GM03348 (cell line): ENCODE measurements at places on chromosomes 7 and 10.

DNA sequence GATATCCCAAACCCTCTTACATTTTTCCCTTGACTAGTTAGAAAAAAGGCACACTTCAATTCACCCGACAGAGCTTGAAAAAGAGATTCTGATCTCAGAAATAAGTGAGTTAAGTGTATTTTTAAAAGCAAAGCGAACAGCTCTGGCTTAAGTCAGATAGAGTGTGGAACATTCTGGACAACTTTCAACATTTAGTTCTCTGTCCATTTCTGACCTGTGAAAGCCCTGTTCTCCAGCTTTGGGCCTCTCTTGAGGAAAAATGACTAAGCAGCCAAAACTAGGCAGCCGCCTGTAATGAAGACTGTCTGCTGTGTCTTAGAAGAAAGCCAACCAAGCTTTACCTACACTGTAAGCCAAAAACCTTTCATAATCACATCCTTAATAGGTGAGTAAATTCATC lies 50.5 kb downstream of the CDK6 start:
- peak; percentile 51 for DNase-seq

GRCh38 chr7:133562621-133563020 lies 309.7 kb downstream of the EXOC4 start:
- DNase-seq: peak; percentile 53

GRCh38 chr7:1513657-1514095 lies 9.5 kb upstream of the INTS1 start:
- DNase-seq: no peak

DNA sequence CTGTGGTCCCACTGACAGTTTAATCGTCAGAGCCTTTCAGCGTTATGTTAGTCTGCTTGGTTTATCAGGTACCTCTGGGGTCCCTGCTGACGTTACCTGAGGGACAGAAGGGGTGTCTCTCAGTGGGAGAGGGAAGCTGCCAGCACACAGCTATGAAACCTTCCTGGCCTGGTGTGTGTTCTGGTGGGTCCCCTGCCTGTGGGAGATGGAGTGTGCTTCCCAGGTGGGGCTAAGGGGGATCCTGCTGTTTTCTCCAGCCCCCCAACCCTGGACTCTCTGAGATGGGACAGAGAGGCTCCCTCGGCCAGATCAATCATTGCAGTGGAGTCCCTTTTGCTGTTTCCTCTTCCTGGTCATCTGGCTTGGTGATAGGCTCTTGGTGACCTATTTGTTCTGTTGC lies 308.8 kb downstream of the TNS3 start:
- no peak for DNase-seq

- DNase-seq: no peak
Measured at GRCh38 chr7:65250216-65250615, 123.4 kb upstream of the ZNF92 start.

DNA sequence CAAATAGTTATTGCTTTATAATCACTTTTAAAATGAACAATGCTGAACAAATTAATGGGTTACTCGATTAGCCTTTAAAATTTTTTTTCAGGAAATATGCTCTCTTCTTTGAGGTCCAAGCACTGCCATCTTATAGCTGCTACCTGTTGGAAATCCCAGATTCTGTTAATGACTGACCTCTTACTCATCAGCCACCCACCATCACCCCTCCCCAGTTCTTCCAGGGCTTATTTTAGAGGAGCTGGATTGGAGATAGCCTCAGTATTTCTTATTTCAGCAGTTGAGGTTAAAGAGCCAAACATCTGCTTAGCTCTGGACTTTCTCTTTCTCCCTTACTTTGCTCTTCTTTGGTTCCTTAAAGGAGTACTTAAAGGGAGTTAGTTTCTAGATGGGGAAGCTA lies 420.0 kb downstream of the EXOC4 start:
- DNase-seq: no peak

DNA sequence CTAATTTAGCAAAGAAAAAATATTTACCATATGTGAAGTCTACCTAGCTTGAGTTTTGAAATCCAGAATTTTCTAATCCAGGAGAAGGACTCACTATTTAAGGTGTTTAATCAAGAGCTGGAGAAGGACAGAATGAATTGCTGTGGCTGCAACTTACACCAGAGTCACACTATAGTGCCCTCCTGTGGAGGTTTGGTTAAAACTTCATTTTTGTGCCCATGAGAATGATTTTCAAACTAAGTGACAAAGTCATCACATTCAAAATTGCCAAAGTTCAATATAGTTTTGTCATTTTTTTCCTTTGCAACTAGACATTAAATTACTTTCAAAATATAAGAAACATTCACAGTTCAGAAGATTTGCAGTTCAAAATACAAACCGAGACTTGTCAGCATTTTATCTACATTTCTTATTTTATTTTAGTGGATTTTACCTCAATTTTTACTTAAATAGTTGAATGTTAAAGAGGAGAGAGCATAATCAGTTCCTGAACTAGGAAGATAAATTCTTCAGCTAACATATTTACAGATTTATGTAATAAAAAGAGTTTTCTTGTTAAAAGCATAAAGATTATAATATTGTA lies 70.7 kb downstream of the CABCOCO1 start:
- peak; percentile 51 for DNase-seq

GRCh38 chr7:157016352-157017041 lies 6.0 kb upstream of the MNX1 start:
- DNase-seq: no peak

DNA sequence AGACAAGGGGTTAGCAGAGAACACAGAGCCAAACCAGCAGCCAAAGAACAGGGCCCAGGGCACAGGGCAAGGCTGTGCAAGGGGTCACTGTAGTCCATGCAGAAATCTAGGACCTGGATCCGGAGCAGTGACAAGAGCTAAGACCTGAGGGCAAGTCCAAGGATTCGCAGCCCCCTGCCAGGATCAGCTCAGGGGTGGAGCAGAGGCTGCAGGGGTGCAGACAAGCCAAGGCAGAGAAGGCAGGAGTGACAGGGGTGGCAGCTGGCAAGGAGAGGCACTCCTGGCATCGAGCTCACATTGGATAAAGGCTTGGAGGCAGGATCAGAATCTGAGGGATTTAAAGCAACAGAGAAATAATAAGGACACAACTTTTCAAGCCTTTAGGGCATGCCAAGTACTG lies 80.7 kb upstream of the NANOS1 start:
- no peak for DNase-seq

GRCh38 chr7:98090116-98090515 lies 16.5 kb upstream of the LMTK2 start:
- DNase-seq: no peak

DNA sequence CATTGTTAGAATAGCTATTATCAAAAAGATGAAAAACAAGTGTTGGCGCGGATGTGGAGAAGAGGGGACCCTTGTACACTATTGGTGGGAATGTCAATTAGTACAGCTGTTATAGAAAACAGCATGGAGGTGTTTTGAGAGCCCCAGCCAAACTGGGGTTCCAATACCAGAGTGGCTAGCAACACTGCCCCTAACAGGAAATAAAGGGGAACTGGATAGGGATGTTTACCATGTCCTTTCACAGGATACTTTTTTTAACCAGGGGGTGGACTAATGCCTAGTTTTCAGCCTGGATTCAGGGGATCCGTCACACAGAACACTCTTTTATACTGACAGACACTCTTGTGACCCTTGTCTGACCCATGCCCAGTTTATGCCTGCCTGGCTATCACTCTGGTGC lies 6.9 kb upstream of the GSTK1 start:
- DNase-seq: no peak

DNA sequence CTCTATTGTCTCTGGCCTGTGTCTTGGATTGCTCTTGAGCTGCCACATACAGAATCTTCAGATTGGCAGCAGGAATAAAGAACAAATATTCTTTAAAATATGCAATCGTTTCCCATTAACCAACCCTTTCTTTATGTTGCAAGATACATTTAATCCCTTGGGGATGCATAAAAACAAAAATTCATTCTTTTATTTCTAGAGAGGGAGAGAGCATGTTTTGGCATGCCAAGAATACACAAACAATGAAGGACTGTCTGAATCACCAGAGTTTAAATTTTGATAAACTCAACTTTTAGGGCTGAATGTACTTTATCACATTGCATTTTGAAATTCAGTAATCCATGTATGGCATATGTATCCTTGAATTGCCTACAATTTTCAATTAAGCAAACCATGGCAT lies 154.3 kb upstream of the SEMA3D start:
- DNase-seq: no peak

GRCh38 chr10:44673245-44673983 lies 237.7 kb upstream of the TMEM72 start:
- DNase-seq: no peak

DNA sequence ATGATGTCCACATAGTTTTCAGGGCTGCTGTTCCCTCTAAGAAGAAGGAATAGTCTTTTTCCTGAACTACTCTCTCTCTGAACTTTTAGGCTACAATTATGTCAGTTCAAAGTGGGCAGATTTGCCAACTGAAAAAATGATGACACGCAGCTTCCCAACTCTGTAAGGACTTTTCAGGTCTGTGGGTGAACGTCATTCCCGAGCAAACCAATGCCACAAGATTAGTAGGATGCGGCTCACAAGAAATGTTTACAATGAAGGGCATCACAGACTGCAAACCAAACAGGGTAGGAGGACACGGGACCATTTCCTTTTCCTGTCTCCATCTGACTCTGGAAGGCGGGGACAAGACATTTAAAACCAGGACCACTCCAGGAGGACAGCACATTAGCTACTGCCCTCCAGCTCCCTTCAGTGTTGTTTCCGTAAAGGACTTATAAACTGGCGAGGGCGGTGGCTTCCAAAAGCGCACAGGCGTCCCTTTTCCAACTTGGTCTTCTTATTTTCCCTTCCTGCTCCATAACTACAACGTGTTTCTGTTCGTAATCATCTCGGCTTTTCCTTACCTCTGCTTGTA lies 539 bp upstream of the MKLN1 start:
- DNase-seq: peak; percentile 75

DNA sequence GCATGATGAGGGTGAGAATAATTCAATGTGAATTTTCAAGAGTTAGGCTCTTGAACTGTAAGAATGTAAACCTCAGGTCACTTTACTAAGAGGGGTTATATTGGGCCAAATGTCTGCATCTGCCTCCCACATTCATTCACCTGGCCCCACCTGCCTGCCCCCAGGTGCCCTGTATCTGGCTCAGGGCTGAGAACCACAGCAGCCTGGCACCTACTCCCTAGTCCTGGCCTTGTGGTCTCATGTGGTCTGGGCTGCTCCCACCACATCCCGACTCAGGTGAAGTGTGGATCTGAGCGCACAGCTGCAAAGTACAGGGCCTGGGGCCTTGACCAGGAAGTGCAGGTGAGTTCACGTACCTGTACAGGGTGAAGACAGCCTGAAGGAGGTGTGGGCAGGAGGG lies 182.1 kb downstream of the PFKFB3 start:
- no peak for DNase-seq

DNA sequence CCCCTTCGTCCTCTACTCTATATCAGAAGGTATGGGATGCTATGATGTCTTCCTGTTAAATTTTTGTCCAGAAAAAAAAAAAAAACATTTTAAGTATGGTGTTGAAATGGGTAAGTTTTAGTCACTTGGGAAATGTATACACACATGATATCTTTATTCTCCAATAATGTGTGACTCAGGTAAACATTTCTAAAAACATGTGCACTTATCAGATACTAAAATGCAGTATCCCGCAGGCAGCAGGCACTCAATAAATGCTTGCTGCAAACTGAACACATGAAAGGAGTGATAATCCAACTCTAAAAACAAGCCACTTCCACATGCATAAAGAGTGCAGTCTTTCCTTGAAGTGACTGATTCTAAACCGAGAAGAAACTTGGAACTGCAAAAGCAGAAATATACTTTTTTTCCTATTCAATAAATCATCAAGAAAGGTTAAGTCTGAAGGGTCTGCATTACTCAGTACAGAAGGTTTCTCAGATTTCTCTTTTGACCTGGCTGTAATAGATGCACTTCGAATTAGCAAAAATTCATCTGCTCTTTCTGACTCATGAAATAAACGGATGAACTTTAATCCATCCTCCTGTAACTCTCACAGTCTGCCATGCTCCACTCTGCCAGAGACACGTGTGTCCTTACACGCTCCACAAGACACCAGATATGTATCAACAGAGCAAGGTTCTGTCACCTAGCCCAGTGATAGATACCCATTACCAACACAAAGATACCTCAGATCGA lies 84.0 kb downstream of the HIPK2 start:
- no peak for DNase-seq

DNA sequence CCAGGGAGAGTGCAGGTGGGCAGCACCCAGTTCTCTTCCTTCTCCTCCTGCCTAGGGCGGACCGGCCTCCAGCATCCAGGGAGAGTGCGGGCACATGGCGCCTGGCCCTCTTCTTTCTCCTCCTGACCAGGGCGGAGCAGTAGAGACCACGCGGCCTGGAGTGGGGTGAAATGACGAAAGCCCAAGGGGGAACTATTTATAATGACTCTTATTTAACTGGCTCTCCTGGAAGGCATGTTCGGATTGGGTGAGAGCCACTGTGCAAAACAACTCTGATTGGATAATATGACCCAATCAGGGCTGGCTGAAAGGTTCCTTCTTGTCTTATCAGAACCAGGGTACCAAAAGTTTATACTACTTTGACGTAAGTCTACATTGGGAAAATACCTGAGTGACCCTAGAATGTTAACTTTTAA lies 63.1 kb downstream of the ZNF37A start:
- no peak for DNase-seq

DNA sequence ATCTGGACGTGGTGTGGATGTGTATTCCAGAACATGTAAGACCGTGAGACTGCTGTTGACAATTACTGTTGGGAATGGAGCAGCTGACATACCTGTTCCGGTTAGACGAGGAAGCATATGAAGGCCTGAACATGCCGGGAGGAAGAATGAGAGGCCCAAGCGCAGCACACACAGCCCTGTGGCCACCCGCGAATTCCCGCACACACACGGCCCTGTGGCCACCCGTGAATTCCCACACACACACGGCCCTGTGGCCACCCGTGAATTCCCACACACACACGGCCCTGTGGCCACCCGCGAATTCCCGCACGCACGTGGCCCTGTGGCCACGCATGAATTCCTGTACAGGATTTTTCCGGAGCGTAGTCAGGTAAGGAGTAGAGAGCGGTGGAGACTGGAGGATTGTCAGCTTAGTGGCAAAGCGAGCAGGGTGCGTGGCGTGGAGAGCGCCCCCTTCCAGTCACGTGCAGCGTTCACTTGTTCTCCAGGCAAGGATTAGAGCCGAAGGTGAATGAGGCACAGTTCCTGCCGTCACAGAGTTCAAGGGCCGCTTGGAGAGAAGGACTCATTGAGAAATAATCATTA lies 9.5 kb upstream of the SUN1 start:
- no peak for DNase-seq

- no peak for DNase-seq
Measured at GRCh38 chr10:88385601-88386203, 197.4 kb downstream of the RNLS start.

- no peak for DNase-seq
Measured at GRCh38 chr7:25386311-25386744, 158.0 kb upstream of the NPVF start.

- no peak for DNase-seq
Measured at GRCh38 chr10:5965266-5965665, 12.1 kb downstream of the IL15RA start.

- DNase-seq: peak; percentile 85
Measured at GRCh38 chr10:91672021-91672608, 39.2 kb upstream of the PPP1R3C start.

- DNase-seq: no peak
Measured at GRCh38 chr7:107233174-107233573, 64.4 kb downstream of the HBP1 start.

- peak; percentile 9 for DNase-seq
Measured at GRCh38 chr10:74929197-74929596, 102.8 kb downstream of the KAT6B start.
